NCI-H1417 (cell line): ENCODE measurements at places on chromosomes 2 and 18.

DNA sequence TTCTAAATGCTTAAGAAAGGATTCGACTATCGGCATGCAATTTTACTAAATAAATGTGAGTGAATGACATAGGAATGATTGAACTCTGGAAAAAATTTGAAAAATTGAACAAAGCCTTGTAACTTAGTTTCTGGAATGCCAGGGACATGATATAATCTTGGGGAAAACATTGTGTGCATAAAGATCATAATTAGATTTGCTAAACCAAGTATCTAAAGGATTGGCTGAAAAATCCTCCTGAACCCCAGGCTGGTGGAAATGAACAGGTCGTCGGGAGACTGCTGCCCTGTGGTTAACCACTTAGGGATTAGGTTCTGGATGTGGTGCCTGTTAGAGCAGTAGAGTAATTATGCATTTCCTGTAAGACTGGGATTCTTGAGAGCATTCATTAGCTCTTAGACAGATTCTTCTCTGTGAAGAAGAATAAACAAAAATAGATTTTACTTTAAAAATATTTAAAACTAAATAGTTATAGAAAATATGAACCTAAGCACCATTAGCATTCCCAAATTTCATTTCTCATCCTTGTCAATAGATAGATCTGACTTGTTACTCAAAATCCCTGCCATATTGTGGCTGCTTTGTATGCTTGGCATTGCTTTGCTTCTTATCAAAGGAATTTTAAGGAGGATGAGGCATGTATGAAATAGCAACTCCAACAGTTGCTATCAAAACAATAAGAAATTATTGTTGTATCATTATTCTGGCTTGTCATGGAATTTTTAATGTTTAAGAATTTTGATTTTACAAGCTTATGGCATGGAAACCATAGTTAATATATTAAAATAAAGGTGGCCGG is 55.9 kb downstream of the LYPD6B start:
- no peak for DNase-seq

DNA sequence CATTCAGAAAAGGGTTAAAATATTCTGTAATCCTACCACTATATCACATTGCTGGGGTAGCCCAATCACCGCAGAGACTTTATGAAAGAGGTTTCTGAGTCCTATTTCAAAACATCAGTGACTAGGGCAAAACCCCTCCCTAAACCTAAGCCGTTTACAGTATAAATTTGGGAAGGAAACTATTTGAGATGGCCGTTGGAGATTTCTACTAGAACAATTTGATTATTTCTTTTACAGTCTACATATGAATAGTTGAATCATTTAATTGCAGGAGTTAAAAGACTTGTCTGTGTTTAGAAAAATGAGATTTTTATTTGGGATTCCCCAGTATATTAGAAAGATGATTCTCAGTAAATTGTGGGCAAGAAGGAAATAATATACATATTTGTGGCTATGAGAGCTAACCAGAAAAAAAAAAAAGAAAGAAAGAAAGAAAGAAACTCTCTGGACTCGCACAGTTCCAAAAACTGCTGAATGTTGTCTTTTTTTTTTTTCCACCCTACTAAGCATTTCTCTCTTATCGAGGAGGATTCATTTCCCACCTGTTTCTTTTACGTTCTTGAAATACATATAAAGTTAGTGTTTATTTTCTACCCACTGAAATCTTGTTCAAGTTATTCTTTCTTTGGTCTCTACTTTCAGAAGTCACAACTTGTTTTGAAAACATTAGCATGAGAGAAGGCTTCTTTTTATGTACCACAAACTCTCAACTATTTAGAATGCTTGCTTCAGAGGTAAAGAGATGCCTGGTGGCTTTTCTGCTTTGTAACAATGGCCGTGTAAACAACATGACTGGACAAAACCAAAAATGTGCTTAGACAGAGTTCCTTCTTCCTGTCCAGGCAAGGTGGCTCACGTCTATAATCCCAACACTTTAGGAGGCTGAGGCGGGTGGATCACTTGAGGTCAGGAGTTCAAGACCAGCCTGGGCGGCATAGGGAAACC is 65.9 kb downstream of the BCL2 start:
- no peak for DNase-seq

- DNase-seq, result no peak
These were observed 24.0 kb downstream of the HS1BP3 start for GRCh38 chr2:20626698-20627513.

DNA sequence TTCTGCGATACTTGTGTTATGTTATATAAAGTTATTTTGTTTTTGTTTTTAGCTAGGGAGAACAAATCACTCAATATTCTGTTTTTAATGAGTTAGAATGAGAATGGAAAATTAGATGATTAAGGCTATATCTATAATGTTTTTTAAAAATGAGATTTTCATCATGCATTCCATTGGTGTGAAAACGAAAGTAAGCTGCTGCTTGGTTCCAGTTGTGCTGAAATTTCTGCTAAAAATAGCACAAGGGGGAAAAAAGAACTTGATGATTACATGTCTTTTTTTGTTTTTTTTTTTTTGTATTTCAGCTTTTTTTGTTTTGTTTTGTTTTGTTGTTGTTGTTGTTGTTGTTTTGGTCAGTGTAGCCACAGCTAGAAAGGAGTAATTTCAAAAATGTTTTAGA is 242.6 kb upstream of the KCNJ3 start:
- no peak for DNase-seq

DNA sequence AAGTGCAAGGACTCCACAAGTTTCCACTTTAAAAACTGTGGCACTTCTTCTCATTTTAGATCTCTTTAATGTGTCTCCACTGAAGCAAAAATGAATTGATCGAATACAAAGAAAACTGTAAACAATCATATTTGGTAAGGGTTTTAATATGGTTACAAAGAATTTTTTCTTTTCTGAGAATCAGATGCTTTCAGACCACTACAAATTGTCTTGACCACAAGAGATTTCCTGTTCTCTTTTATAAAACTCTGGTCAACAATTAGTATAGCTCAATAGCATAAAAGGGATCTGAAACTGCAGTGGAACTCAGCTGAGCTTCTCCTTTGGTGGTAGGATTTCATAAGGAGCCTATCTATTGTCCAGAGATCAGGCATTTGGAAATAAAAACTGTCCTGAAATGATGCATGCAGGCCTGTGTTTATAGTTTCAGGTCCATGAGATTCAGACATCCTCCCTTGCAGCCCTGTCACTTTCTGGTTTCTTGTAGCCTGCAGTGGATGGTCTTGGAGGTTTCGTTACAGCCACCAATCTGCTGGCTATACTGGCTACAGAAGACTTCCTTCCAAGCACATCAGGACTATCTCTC is 120.0 kb downstream of the DOCK10 start:
- no peak for DNase-seq

GRCh38 chr2:6793371-6793770 is 72.3 kb downstream of the CMPK2 start:
- peak; percentile 23 for DNase-seq

- DNase-seq, result no peak
These were observed 42.4 kb upstream of the IGFBP2 start for GRCh38 chr2:216590780-216591179.

GRCh38 chr18:53375621-53376020 is 848.8 kb downstream of the MBD2 start:
- DNase-seq, result peak; percentile 20

- DNase-seq, result no peak
These were observed 95.1 kb upstream of the NT5C1B start for GRCh38 chr2:18684206-18685038.

GRCh38 chr18:3251963-3252277 is 4.3 kb downstream of the MYL12A start:
- DNase-seq, result no peak

DNA sequence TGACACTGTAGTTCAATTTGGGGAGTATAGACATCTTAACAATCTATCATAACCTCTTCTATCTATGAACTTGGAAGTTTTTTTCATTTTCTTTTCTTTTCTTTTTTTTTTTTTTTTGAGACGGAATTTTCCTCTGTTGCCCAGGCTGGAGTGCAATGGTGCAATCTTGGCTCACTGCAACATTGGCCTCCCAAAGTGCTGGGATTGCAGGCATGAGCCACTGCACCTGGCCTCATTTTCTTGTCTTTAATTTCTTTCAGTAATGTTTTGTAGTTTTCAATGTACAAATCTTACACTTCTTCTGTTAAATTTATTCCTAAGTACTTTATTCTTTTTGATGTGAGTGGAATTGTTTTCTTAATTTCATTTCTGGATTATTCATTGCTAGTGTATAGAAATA is 14.6 kb downstream of the ASAP2 start:
- DNase-seq, result no peak

DNA sequence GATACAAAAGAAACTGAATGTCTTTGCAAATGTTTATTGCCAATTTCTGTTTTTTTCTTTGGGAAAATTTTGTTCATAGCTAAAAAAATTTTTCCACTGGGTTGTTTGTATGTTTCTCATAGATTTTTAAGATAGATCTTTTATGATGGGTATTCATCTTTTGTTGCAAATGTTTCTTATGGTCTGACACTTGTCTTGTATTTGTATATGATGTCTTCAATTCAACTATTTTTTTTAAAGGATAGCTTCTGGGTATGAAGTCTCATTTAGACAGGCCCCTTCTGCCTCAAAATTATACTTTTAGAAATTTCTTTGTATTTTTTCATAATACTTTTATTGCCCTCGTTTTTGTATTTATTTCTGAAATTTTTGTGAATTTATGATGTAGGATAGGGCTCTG is 73.8 kb downstream of the KCTD1 start:
- DNase-seq, result no peak

DNA sequence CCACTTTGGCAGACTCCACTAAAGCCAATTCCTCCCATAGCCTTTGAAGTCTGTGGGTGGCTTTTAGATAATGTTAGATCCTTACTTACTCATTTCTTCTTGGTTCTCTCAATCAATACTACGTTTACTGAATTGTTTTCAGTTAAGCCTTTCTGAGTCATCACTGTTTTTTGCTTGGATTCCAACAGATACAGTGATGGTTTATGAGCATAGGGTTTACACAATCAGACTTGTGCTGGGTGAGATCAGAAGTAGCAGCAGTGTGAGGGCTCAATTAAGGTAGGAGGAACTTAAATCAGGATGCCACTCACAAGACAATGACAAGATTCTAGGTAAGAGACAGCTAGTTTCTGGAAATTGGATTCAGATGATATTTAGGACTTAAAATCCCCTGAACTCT is 297.7 kb upstream of the DOK6 start:
- no peak for DNase-seq

GRCh38 chr18:23257686-23258565 is 122.6 kb downstream of the CABLES1 start:
- no peak for DNase-seq

DNA sequence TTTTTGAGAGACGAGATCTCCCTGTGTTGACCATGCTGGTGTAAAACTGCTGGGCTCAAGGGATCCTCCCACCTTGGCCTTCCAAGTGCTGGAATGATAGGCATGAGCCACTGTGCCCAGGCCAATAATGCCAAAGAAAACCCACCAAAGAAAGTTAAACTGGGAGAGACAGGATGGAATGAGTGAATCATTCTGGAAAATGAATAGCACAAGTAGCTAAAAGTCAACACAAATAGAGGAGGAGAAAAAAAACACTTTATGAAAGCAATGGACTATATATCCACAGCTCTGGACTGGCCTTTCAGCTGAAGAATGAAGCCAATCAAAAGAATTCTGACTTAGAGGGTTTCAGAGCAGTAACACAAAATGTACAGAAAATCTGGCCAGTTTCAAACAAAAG is 23.9 kb downstream of the IAH1 start:
- DNase-seq, result no peak

GRCh38 chr2:96534701-96535181 is 1.8 kb upstream of the ARID5A start:
- DNase-seq, result peak; percentile 34

DNA sequence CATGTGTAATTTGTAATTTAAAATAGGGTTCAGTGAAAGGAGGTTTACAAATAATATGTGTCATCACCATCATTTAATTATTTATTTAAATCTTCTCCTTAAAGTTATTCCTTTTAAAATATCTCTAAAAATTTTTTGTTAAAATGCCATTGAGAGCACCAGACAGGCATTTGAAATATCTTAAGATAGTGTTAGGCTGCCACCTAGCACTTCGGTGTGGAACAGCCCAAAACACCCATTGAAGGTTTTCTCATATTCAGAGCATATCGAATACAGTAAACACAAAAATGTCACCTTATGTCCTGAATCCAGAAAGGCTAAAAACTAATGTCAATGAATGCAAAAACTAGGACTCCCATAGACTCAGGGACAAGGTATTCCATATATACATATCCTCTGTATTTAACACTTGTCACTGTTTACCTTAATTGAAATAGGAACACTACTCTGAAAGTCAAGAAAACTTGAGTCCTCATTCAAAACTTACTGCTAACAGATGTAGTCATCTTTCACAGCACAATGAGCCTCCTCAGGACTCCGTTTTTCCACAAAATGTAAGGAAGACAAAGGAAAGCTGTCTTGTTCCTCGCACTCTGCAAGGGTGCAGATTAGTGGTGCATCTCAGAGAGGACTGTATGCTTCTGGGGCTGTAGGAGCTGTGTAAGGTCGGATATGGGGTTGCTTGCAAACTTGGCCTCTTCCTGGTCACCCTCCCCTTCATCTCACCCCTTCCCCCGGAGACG is 329.5 kb downstream of the PAX3 start:
- peak; percentile 55 for DNase-seq

DNA sequence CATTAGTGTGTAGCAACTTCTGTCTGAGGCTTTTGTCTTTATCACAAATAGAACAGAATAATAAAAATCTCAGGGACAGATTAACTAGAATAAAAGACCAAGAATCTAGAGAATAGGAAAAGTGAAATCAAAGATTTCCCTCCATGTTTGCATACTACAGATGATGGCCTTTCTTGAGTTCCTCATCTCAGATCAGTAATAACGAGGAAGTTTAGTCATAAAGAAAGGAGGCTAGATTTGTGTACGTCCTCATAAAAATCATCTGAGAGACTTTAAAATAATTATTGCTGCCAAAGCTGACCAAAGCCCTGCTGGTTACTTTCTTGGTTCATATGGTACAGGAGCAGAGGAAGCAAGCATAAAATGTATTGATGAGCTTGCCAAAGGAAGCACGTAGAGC is 117.3 kb downstream of the MIB1 start:
- no peak for DNase-seq

DNA sequence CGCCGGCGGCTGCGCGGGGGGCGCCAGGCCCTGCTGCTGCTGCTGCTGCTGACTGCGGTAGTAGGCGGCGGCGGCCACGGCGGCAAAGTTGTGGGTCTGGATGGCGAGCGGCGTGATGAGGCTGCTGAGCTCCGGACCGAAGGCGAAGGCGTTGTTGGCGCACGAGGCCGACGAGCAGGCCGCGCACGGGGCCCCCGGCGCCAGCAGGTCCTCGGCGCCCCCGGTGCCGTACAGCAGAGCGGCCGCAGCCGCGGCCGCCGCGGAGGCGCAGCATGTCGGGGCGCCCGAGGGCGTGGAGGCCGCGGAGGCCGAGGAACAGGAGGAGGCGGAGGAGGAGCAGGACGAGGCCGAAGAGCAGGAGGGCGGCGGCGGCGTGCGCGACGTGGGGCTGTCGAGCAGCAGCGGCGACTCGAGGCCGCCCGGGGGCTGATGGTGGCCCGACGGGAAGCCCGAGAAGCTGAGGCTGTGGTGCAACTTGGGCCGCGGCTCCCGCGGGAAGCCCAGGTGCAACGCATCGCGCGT is 1.8 kb downstream of the ZFP36L2 start:
- no peak for DNase-seq

- no peak for DNase-seq
These were observed 659.9 kb upstream of the ID2 start for GRCh38 chr2:8021921-8022320.

- DNase-seq, result no peak
These were observed 179.6 kb downstream of the KLHL29 start for GRCh38 chr2:23564615-23564960.

GRCh38 chr2:8002765-8003393 is 679.0 kb upstream of the ID2 start:
- no peak for DNase-seq

GRCh38 chr2:197828464-197829135 is 24.2 kb downstream of the PLCL1 start:
- no peak for DNase-seq
